NCI-H2171 treated with DMSO at 0.1 percent for 48 hours (cell line): ENCODE measurements at places on chromosomes 7 and 10.

DNA sequence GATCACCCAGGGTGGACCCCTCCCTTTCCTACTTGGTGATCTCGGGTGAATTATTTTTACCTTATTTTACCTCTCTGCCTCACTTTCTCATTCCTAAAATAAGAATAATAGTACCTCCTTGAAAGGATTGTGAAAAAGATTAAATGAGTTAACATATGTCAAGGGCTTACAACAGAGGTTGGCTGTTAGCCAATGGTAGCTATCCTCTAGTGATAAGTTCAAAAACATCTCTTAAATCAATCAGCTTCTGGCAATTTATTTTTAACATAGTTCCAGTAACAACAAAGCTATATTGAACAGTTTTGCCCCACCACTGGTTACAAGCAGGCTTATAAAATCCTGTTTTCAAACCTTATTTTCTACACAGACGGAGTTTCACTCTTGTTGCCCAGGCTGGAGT, 45.4 kb downstream of the TMEM168 start:
- peak; percentile 22 for DNase-seq

DNA sequence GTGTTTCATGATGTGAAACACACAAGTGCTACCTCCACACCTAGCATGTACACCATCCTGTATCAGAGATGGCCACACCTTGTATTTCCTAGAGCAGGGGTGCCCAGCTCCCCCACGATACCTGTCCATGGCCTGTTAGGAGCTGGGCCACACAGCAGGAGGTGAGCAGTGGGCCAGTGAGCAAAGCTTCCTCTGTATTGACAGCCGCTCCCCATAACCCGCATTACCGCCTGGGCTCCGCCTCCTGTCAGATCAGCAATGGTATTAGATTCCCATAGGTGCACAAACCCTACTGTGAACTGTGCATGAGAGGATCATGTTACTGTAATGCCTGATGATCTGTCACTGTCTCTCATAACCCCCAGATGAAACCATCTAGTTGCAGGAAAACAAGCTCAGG, 145.6 kb upstream of the RNF32 start:
- peak; percentile 24 for DNase-seq

- DNase-seq: peak; percentile 76
These were observed 609 bp downstream of the SGPL1 start for GRCh38 chr10:70816220-70816894.

GRCh38 chr7:131642429-131642828, 86.0 kb upstream of the PODXL start:
- DNase-seq: no peak

- no peak for DNase-seq
These were observed 26.1 kb upstream of the MRC1 start for GRCh38 chr10:17782921-17783665.

DNA sequence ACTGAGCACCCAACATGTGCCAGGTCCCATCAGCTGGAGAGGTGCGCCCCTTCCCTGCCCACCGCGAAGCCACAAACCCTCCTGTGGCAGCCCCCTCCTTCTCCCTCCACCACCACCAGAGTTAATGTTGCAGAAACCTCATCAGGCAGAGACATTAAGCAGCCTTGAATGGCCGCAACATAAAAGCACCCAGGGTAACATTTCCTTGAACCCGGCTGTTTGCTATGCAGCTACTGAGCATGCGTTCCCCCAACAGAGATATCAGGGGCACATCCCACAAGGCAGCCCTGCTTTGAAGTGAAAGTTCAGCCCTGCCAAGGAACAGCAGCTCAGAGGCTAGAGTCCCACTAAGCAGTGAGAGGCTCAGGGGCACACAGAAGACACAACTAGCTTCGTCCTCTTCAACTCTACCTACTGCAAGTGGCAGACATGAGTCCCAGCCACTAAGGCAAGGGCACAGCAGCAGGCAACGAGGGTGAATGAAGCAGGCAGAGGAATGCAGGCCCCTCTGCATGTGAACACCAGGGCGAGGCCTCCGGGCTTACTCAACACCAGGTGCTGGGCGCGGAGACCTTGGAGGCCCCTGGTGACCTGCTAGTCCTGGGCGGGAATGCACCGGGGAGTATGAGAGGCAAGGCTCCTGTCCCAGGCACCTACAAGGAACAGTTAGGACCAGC, 107.4 kb downstream of the SLIT1 start:
- DNase-seq: no peak

GRCh38 chr7:17166824-17167379, 131.6 kb upstream of the AHR start:
- no peak for DNase-seq

- no peak for DNase-seq
These were observed 123.1 kb upstream of the PITRM1 start for GRCh38 chr10:3295582-3296151.

GRCh38 chr7:1402791-1403637, 56.3 kb downstream of the MICALL2 start:
- DNase-seq: no peak
